ENCODE measurements at places on chromosomes 11 and 22. TPM values are rescaled to one million over a fixed set of nuclear protein-coding genes. Genes with fewer than 3 reads are reported as not detected.
A peak's percentile ranks its signal among the peaks of the same experiment; 100 is the strongest.

DNA sequence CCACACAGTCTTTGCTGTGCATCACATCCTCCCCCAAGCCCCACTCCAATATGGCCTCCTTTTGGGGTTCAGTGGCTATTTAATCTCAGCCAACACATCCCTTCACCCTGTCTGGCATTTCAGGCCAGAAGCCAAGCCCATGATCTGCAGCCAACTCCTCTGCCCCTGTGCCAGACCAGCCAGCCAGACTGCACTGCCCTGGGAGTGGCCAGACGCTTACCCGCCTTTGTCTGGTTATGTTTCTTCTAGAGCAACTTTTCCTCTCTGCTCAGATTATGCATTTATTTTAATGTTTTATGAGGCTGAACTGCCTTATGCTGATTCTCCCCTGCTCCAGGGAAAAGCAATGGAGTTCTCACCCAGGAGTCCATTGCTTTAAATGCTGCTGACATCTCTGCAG, 206.7 kb upstream of the TBCEL start:
- DNase-seq: no peak

Gene P2RY2
- total RNA-seq: 16.5 TPM

GRCh38 chr11:91624021-91624420, 600.6 kb upstream of the FAT3 start:
- DNase-seq: no peak

DNA sequence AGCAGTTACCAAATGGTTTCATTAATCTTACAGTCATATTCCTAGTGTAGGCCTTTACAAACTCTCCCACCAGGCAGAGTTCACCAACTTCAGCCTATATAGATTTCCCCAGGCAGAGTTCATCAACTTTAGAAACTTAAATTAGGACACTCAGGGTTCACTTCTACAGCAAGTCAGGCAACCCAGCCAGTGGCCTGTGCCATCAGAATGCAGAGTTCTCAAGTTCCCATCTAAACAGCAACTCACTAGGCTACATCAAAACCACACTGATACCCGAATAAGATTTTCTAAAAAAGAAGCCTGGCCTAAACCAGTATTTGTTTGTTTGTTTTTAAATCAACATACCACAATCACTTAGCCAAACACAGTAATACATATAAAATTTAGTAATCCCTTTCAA, 33.7 kb downstream of the PICALM start:
- no peak for DNase-seq

- no peak for DNase-seq
Measured at GRCh38 chr22:44521326-44522074, 23.5 kb upstream of the RTL6 start.

Gene FREY1
- total RNA-seq: 0.47 TPM

Gene CCDC89
- total RNA-seq: 1.0 TPM

DNA sequence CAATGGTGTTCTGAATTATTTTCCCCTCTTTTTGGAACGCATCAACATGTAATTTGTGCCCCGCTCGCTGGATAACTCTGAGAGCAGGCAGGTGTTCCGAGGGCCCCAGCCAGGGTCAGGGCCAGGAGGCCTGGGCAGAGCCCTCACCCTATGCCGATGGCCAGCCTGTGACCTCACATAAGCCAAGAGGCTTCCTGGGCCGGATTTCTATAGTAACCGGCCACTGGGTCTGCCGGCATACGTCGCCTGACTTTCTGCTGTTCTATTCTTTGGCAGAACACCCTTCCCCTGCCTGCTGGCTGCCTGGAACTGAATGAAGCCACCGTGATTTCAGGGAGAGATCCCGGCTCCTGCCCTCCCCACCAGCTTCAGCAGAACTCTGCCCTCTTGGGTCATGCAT, 375.2 kb downstream of the SHANK2 start:
- no peak for DNase-seq

DNA sequence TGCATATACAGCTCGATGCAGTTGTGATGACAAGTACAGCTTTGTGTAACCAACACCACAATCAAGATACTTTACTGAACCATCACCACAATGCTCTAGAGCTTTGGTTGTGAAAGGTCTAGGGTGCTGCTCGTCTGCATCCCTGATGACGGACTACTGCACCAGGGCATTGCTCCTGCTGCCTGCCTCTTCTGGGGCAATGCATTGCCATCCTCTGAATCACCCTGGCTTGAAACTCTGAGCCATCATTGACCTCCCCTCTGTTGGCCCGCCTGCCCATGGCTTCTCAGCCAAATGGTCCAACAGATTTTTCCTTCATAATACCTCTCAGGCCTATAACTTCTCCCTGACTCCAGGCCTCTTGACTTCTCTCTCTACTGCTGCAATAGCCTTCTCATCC, 77.4 kb upstream of the CSNK2A3 start:
- DNase-seq: no peak

DNA sequence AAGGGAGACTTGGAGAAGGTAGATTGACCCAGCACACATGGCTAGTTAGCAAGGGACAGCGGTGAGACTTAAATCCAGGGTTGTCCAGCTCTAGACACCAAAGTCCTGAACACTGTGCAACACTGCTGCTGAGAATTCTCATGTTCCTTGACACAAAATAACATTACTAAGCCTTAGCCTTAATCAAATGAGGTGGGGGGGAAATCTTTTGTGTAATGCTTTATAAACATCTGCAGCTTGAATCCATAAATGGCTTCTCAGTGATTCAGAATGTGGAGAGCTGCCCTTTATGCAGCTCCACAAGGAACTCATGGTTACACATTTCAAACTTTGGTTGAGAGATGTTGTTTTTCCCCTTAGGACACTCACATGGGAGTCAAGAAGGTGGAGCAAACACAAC, 80.0 kb downstream of the CD44 start:
- no peak for DNase-seq

Gene SDHD
- total RNA-seq: 158 TPM

DNA sequence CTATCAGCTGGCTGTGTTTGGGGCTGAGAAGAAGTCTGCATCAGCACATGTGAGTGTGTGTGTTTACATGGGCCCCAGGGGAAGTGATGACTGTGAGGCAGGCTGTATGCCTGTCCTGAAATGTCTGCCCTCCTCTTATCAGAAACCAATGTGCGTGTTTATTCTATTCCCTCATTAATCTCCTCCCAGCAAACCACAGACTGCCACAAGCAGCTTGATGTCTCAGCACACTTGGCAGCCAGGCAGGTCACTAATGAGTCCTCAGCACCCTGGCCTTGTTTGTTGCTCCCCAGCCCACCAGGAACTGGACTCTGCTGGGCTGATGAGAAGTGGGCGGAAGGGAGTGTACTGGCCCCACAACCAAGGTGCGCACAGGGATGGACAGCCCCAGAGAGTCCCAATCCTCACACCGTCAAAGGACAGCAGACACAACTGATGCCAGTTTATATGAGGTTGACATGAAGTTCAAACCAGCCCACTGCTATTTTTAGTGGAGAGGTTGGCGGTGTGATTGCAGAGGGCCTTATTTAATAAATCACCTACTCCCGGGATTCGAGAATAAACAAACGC, 225.8 kb downstream of the ETS1 start:
- peak; percentile 21 for DNase-seq

Gene CCDC179
- total RNA-seq: not detected

Measured in left cardiac atrium (tissue), 4 donors.